Esophagus muscularis mucosa (tissue), 4 donors: ENCODE measurements at places on chromosomes 5 and 9.

GRCh38 chr9:105306351-105307140, 62.1 kb downstream of the SLC44A1 start:
- no peak overlapping the region for H3K27ac ChIP-seq
- H3K4me1 ChIP-seq = no peaks in the 10 kb centered on the region
- peaks cover 3% of the 10 kb centered on the region for H3K36me3 ChIP-seq
- DNase-seq = no peak
- no peaks in the 10 kb centered on the region for H3K27me3 ChIP-seq

GRCh38 chr5:124301850-124302249, 444.6 kb downstream of the ZNF608 start:
- peak overlapping the region; percentile 35 for H3K27ac ChIP-seq
- no peak overlapping the region for H3K4me3 ChIP-seq
- no peaks in the 10 kb centered on the region for H3K36me3 ChIP-seq
- DNase-seq = no peak

DNA sequence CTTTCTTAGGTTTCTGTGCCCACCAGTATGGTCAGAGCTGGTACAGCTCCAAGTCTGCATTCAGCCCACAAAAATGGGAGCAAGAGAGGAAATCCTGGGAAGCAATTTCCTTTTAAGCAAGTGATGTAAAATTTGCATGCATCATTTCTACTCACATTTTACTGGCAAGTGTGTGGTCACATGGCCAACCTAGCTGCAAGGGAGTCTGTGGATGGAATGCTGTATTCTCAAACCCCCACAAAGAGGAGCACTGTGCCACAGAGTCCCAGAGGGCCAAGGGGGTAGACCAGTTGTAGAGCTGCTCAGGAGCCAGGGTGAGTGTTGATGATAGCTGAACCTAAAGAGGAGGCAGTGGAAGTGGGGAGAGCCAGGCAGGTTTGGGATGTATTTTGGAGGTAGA, 154.3 kb upstream of the SPRY4 start:
- no peak overlapping the region for H3K4me3 ChIP-seq
- no peaks in the 10 kb centered on the region for H3K4me1 ChIP-seq
- no peak overlapping the region for H3K27ac ChIP-seq
- H3K27me3 ChIP-seq = no peaks in the 10 kb centered on the region
- H3K36me3 ChIP-seq = no peaks in the 10 kb centered on the region

DNA sequence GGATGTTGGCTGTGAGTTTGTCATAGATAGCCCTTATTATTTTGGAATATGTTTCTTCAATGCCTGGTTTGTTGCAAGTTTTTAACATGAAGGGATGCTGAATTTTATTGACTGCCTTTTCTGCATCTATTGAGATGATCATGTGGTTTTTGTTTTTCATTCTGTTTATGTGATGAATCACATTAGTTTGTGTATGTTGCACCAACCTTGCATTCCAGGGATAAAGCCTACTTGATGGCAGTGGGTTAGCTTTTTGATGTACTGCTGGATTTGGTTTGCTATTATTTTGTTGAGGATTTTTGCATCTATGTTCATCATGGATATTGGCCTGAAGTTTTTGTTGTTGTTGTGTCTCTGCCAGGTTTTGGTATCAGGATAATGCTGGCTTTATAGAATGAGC, 225.6 kb downstream of the PCSK1 start:
- no peaks in the 10 kb centered on the region for H3K27me3 ChIP-seq
- H3K4me1 ChIP-seq = no peaks in the 10 kb centered on the region
- no peak overlapping the region for H3K27ac ChIP-seq
- H3K4me3 ChIP-seq = no peak overlapping the region
